ENCODE measurements at places on chromosomes 3 and 15. TPM values are rescaled to one million over a fixed set of nuclear protein-coding genes. Genes with fewer than 3 reads are reported as not detected.

Gene ACKR2
- not detected for polyA plus RNA-seq

Gene INSYN1
- polyA plus RNA-seq: not detected

Gene PARP3
- polyA plus RNA-seq: 2.9 TPM

DNA sequence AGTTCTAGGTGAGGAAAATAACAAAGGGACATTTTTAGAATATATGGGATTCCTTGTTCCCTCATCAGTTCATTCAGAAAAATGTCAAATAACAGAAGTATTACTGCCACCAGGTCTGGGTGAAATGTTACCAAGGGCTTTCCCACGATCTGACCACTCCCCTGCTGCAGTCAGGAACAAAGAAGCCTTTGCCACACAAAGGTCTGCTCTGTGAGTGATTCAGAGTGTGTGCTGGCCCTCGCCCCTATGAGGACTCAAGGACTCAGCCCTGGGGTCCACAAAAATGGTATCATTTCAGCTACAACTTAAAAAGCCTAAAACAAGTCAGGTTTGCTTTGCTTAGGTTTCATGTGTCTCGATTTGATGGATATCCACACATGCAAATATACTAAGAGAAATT lies 5.0 kb downstream of the MKRN3 start:
- DNase-seq: no peak

DNA sequence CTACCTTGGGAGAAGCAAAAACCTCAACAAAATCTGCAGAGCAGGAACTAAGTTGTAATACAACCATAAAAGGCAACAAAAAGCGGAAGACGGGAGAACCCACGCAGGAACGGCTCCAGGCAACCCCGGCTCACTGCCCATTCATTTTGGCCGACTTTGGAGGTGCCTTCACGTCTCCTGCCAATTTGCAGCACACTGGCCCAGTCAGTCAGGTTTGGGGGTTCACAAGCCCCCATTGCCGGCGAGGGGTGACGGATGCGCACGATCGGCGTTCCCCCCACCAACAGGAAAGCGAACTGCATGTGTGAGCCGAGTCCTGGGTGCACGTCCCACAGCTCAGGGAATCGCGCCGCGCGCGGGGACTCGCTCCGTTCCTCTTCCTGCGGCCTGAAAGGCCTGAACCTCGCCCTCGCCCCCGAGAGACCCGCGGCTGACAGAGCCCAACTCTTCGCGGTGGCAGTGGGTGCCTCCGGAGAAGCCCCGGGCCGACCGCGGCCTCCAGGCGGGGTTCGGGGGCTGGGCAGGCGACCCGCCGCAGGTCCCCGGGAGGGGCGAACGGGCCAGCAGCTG lies 463 bp downstream of the TERC start:
- DNase-seq: peak; percentile 74

- DNase-seq: no peak
These were observed at the start of gene MSL2 for GRCh38 chr3:136196064-136196400. MSL2 (minus strand) TSS chr3:136196335; CDS start chr3:136195113, 1,222 bp downstream.

- no peak for DNase-seq
These were observed 24.3 kb downstream of the FILIP1L start for GRCh38 chr3:100089812-100090668.

DNA sequence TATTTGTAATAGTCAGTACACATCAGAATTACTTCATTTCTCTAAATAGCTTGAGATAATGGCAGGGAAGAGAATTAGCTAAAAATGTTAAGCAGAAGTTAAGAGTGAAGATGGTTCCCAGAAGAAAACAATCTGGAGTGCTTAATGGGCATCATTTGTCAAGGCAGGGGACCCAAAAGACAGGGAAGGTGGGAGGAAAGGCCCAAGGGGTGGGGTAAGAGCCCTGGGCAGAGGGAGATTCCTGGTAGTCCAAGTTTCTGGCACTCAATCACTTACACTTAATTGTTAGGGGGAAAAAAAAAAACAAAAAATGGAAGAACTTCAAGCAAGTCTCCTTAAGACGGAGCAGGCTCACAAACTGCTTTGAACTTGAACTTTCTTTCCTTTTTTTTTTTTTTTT lies 28.9 kb downstream of the TNFAIP8L3 start:
- no peak for DNase-seq

DNA sequence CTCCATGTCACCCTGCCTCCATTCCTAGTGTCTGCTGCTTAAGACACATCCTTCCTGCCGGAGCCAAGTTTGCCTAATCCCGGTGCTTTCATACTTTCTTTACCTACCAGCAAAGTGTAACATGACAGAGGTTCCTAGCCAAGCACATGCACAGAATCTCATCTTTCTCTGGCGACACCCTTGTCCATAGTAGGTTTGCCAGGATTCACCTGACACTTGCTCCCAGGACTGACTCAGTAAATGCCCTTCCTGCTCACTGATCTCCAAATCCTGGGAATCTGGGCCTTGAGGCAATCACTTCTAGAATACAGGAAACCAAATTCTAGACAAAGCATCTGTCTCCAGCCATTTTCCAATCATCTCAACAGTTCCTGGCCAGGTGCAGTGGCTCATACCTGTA lies 10.2 kb upstream of the NR2E3 start:
- DNase-seq: no peak

DNA sequence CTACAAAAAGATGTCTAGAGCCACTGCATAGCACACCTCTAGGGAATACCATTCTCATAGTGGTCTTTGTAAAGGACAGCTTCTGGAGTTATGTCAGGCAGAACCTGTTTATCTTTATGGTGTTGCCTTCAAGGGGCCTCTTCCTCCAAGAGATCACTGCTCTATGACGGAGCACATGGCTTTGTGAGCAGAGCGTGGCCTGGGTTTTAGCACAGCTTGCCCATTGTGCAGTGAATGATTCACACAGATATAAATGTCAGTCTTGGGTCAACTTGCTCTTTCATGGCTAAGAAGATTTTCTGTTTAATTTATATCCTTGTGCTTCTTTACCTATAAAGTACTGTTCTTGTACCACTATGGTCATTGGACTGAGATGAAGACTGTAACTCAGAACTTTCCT lies 41.5 kb upstream of the RBMS3 start:
- no peak for DNase-seq
